Stimulated activated CD8-positive, alpha-beta memory T cell treated with anti-CD3 and anti-CD28 coated beads, Interleukin-7, amount 100 ng/mL, for 4 hours (primary cell): ENCODE measurements at places on chromosomes 16 and 17.

DNA sequence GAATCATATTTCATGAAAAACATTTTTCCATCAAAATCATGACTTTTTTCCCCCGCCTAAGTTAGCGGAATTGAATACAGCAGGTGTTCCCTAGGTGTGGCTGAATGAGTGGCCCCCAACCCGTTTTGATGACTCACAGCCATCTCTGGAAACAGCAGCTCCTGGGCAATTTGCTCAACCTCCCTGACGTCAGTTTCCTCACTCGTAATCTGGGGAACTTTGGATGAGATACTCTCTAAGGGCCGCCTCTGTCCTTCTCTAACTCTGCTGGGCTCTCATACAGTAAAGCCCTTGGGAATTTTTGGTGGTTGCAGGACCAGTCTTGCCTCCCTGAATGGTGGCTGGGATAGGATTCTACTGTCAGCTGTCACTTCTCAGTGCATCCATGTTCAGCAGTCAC is 11.6 kb upstream of the NTN1 start:
- DNase-seq: no peak

GRCh38 chr17:47176389-47176826 is 12.7 kb downstream of the CDC27 start:
- DNase-seq: no peak

DNA sequence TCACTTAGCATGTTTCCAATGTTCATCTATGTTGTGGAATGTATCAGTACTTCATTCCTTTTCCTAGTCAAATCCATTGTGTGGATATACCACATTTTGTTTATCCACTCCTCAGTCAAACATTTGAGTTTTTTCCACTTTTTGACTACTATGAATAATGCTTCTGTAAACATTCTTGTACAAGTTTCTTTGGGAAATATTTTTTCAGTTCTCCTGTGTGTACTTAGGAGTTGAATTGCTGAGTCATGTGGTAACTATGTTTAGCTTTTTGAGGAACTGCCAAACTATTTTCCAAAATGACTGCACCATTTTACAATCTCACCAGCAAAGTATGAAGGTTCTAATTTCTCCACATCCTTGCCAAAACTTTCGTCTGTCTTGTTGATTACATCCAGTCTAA is 223.7 kb upstream of the AXIN2 start:
- DNase-seq: no peak

DNA sequence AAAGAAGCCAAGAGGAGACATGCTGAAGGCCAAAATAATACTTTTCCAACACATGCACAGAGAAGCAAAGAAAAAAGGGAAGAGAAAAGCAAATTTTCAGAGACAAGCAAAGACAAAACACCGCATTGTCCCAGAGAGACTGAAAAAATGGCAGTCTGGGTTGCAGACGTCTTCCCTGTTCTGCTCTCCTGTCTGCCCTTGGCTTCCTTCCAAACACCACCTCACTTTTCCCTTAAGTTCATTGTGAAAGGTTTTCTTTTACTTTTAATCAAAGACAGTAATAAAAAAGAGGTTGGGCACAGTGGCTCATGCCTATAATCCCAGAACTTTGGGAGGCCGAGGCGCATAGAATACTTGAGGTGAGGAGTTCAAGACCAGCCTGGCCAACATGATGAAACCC is 21.2 kb upstream of the VAT1L start:
- DNase-seq: no peak
